Mucosa of descending colon (tissue), 3 donors: ENCODE measurements at places on chromosomes 16 and 17.

DNA sequence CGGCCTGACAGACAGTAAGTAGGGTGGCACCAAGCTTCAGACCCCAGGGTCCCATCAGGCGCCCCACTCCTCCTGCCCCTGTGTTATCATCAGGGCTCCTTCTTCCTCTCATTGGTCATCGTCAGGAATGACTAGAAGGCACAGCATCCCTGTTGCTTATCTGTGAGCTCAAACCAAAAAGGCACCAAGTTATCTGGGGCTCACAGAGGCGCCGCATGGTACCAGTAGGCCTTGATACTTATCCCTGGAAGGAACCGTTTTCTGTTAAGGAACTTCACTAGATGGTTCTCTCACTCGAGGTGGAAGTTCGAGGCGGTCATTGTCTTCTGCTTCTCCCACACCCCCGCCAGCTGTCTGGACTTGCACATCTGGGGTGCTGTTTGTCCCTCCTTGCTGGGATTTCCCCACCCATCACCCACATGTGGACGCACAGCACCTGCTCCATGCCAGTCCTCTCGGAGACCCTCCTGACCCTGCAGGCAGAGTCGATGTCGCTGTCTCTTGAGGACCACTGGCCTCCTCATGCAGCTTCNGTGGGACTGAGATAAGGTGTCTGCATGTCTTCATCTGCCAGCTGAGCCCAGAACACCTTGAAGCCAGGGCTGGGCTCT, 52.1 kb downstream of the METRNL start:
- no peak for DNase-seq

DNA sequence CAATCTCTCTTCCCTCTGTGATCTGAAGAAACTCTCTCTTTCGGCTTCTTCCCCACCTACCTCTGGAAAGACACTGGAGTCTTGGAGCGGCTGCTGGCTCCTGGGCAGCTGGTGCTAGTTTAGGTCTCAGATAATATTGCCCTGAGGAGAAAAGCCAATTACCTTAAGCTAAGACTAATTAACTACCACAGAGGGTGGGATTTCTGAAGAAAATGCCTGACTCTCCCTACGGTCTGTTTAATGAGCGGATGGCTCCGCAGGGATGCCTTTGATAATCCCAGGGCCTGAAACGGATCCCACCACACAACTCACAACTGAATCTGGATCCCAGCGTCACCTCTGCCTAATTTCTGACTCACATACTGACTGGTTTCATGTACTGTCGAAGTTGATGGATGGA, 127.0 kb upstream of the NLRP1 start:
- no peak for DNase-seq

- no peak for DNase-seq
These were observed 9.9 kb downstream of the FAM83G start for GRCh38 chr17:18994631-18995030.

DNA sequence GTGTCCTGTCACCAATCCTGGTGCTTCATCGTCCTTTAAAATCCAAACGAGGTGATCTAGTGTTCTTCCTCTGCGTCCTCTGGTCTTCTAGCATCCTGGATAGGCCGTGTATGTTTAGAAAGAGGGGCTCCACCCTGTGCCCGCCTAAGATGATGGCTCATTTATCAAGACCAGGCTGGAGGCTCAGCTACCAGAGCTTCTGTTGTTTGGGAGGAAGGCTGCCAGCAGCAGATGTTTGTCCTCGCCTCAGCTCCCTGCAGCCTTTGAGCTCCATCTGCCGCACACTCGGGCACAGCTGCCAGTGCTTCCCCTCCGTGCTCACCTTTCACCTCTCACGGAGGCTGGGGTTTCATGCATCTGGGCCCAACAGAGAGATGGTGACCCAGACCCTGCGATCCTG, 954.7 kb upstream of the RBFOX1 start:
- no peak for DNase-seq

GRCh38 chr16:88309174-88309907, 73.4 kb upstream of the ZNF469 start:
- peak; percentile 27 for DNase-seq

- no peak for DNase-seq
These were observed 1.8 kb downstream of the MYH10 start for GRCh38 chr17:8628609-8629169.

DNA sequence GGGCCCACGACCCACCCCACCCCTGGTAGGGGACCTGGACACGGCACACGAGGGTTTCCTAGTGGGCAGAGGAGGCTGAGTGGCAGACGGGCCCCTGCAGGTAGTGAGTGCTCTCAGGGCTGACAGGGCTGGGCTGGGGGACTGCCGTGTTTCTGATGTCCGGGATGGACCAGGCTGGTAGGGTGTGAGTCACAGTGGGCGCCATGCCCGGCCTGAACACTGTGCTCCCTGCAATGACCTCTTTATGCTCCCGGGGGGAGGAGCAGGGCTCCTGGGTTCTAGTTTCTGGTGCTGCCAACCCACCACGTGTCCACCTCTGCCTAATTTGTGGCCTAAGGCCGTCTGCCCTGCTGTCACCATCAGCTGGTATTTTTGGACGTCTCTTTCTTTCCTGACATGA, 26.3 kb downstream of the ARHGAP23 start:
- DNase-seq: peak; percentile 28

DNA sequence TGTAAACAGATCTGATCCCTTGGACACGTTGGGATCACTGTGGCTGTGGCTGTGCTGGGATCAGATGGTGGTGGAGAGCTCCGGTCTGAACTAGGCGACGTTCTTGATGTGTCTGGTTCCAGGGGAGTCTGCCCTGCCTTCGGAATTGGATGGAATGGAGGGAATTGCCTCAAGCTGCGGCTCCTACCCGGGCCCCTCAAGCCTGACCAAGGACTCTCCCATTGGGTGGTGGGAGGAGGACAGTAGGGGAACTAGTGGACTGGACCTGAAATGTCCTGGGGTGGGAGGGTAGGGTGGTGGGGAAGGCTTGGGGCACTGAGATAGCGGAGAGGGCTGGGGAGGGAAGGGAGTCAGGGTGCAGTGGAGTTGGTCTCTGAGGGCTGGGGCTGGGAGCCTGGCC, 3.2 kb upstream of the UBALD1 start:
- DNase-seq: no peak

GRCh38 chr17:48052956-48053757, 5.0 kb downstream of the NFE2L1 start:
- DNase-seq: peak; percentile 41

DNA sequence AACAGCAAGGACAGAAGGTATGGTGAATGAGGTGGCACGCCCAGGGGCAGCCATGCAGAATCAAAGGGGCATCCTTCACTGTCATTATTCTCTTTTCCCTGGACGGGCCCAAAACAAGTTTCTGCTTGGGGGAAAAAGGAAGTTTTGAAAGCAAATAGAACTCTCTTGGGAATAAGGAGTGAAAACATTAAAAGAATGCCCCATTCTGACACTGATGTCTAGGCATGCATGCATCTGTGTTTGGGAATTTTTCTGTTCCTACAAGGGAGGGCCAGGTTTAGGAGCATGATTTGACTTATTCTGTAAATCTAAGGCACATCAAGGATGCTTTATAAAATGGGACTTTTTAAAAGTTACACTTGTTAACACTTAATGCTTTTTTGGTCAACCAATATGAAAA, 34.3 kb upstream of the SLC12A3 start:
- no peak for DNase-seq

DNA sequence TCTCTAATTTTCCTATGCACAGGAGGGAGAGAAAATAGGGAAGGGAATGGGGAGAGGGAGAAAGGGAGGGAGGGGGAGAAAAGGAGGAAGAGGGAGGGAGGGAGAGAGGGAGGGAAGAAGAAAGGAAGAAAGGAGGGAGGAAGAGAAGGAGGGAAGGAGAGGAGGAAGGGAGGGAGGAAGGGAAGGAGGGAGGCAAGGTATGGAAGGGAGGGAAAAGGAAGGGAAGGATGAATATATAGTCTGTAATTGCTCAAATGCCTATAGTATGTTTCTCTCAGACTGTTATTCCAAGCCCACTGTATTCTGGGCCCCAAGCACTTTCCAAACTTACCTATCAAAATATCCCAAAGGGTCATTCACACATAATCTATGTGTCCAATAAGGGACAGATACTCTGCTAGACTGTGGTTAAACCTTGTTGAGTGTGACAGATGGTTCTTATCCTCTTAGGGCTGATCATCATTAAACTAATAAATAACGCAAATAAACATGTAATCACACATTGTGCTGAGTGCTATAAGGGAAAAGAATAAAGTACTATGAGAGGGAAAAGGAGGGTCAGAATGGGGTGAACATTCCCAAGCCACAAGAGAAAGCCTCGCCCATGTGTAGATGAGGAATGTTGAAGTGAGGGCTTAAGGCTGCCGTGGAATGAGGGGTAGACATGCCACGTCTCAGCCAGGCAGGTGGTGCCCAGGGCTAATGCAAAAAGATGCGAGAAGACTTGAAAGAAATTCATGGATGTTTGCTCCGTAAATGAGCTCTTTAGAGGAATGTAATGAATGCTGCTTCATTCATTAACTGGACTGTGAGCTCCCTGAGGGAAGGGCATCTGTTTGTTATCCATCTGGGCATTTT, 30.6 kb downstream of the ASIC2 start:
- no peak for DNase-seq

DNA sequence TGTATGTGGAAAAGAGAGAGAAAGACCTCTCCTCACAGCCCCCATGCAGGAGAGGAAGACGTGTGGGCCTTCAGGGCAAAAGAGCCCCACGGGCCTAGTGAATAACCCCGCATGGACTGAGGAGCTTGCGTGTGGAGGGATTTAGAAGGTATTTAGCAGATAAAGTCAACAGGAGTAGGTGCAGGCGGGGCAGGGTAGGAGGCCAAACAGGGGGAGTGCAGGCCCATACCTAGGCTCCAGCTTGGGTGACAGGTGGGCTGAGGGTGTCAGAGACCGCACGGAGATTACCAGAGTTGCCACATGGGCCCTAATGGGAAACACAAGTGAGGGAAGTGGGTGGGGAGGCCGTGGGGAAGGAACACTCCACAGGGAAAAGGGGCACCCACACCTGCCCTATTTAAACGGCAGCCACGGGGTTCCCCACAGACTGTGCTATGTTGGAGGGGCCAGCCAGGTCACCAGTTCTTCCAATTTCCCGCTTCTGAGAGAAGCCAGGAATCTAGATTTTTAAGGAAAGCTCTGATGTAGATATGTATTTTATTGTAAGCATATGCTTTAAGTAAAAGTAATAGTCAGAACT, 8.2 kb upstream of the CNGB1 start:
- no peak for DNase-seq

DNA sequence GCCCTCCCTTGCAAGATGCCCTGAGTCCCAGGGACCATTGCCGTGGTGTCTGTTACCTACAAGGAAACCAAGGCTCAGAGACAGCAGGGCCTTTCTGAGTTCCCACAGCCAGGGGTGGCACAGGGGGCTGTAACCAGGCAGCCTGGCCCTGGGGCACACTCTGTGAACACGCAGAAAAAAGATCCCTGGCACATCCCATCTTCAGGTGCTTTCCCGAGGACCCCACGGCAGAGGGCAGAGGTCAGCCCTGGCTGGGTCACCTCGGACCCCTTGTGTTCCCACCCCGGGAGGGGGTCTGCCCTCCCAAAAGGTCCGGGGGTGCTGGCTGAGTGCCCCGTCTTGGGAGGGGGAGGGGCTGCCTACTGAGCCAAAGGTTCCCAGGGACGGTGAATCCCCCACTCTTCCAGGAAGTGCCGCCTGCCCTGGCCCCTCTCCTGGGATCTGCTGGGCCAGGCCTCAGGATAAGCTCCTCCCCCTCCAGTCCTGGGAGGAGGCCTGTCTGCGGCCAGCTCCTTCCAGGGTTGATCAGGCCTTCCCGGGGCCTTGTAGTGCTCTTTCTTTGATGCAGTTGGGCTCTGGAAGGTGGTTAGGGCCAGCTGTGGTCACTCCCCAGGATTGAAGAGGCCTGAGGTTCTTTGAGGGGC, 8.1 kb downstream of the GLIS2 start:
- no peak for DNase-seq

- DNase-seq: no peak
These were observed 181.6 kb downstream of the DNAH9 start for GRCh38 chr17:11779892-11780291.

GRCh38 chr17:41865596-41865893, 322 bp upstream of the KLHL11 start:
- no peak for DNase-seq

- no peak for DNase-seq
These were observed 79.5 kb downstream of the CPPED1 start for GRCh38 chr16:12724226-12724625.

GRCh38 chr16:13136901-13137300, 235.5 kb downstream of the SHISA9 start:
- no peak for DNase-seq

DNA sequence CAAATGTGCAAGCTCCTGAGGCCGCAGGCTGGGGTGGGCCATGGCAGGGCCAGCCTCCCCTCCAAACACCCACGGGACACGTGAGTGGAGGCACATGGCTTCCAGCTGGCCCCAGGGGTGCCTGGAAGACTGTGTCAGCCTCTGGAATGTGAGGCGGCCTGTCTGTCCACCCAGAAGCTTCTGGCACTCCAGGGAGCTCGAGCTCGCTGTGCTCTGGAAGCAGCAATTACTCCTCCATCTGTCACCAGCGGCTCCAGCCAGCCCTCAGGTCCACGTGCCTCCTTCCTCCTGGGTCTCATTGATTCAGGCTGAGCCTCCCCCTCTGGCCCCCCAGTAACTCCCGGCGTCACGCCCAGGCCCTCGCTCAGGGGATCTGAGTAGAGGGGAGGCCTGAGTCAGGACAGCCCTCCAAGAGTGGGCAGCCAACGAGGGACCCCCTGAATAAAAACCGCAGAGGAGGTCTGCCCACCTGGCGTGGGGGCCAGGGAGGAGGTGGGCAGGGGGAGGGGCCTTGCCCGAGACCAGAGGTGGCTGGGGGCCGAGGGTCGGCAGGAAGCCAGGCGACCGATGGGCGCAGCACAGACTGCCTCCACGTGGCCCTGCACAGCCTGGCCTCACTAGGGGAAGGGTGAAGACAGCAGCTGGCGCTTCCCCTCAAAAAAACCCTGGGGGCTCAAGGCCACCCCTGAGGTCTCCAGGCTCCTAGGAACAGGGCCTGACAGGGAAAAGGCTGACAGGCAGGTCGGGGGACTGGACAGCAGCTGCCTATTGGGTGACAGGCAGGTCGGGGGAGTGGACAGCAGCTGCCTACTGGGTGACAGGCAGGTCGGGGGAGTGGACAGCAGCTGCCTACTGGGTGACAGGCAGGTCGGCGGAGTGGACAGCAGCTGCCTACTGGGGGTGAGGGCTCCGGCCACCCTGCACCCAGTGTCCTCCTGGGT, 11.9 kb downstream of the PIEZO1 start:
- no peak for DNase-seq

DNA sequence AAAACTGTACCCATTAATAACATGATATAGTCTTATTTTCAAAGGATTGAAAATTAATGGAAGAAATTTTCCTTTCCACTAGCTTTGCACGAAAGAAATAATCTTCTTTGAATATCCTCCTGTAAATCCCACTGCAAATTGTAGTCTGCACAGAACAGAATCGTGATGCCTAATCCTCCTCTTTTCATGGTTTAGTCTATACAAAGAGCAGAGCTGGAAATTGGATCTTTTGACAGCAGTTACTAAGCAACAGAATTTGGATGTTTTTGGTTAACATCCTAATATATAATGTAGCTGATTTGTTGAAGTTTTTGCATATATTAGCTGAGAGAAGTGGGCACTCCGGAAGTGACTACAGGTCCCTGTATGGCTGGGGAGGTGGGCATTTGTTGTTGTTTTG, 98.6 kb downstream of the WNT3 start:
- no peak for DNase-seq

- DNase-seq: no peak
These were observed 132.1 kb downstream of the KCNJ12 start for GRCh38 chr17:21508211-21508610.
